ENCODE measurements at places on chromosomes 1 and 21.

DNA sequence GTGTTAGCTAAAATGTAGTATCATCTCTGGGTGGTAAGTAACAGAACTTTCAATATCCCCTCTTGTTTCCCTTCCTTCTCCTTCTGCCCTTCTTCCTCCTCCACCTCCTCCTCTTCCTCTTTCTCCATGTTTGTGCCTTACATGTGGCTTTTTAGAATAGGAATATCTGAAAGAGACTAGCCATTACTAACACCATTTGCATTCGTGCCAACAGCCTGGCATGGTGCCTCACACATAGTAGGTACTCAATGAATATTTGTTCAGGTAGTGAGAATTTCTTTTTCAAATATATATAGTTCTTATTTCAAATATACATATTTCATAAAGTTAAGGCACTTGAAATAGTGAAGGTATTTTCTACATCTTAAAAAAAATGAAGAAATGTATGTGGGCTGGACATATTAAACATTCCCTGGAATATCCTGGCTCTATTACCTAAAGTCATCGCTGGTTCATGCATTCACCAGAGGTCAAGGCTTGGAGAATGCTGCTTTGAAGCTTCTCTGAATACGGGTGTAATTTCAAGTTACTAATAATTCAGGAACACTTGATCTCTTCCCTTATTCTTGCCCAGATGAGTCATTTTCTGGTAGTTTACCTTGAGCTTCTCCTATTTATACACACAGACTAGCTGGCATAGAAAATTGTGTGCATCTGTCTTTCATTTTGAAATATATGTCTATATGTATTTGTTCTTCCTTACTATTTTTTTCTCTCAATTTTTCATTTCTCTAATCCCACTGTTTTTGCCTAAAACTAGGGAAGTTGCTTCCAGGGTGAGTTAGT, 319.4 kb downstream of the TGFB2 start:
- DNase-seq = no peak

GRCh38 chr1:14340002-14340785, 258.3 kb upstream of the KAZN start:
- no peak for DNase-seq

GRCh38 chr1:60448850-60449249, 375.3 kb upstream of the C1orf87 start:
- DNase-seq = no peak

GRCh38 chr1:17018849-17019248, 7.1 kb upstream of the ATP13A2 start:
- DNase-seq = no peak

- no peak for DNase-seq
These were observed 204.7 kb downstream of the ST6GALNAC3 start for GRCh38 chr1:76279101-76279748.

DNA sequence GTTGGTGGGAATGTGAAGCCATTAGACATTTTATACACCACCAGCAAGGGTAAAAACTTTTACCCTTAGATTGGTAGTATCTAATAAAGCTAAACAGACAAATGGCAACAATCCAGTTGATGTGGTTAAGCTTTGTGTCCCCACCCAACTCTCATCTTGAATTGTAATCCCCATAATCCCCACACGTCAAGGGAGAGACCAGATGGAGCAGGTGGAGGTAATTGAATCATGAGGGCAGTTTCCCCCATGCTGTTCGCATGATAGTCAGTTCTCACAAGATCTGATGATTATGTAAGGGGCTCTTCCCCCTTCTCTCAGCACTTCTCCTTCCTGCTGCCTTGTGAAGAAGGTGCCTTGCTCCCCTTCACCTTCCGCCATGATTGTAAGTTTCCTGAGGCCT, 602.3 kb downstream of the NUF2 start:
- no peak for DNase-seq

GRCh38 chr1:173269490-173270230, 62.5 kb upstream of the TNFSF4 start:
- no peak for DNase-seq

GRCh38 chr1:218592688-218593087, 247.6 kb downstream of the TGFB2 start:
- no peak for DNase-seq

GRCh38 chr1:67668660-67669059, 16.3 kb upstream of the GADD45A start:
- no peak for DNase-seq

- peak; percentile 87 for DNase-seq
These were observed 58.0 kb downstream of the NKAIN1 start for GRCh38 chr1:31181515-31182343.

DNA sequence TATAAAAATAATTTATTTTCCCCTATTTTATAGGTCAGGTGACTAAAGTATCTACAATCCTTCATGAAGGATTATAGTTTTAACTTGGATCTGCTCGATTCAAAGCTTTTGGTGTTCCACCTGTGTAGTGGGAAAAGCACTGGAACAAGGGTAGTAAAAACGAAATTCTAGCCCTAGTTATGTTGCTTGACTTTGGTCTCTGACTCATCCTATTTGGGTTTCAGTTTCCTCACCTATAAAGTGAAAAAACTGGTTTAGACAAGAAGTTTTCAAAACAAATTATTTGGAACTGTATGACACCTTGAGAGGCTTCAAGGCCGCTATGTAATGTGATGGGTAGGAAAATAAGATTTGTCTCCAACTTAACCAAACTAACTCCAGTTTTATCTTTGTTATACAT, 505.2 kb upstream of the ZRANB2 start:
- no peak for DNase-seq

GRCh38 chr1:234216116-234216703, 157.0 kb upstream of the COA6 start:
- no peak for DNase-seq

- DNase-seq = no peak
These were observed 16.2 kb downstream of the SDHC start for GRCh38 chr1:161330346-161330745.

DNA sequence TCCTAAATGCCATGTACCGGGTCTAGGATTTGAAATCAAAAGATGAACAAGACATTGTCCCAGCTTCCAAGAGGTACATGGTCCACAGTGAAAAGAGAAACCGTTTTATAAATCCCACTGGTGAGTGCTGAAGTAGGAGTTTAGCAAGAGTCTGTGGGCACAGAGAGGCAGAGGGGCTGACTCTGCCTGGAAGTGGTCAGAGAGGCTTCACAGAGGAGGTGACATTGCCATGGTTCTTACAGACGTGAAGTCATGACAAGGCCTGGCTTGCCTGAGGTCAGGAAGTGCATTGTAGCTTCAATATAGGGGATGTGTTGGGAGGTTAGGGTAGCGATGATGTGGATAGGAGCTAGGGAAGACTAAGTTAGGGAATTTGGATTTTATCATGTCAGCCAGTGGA, 28.4 kb downstream of the MAPKAPK2 start:
- DNase-seq = no peak

DNA sequence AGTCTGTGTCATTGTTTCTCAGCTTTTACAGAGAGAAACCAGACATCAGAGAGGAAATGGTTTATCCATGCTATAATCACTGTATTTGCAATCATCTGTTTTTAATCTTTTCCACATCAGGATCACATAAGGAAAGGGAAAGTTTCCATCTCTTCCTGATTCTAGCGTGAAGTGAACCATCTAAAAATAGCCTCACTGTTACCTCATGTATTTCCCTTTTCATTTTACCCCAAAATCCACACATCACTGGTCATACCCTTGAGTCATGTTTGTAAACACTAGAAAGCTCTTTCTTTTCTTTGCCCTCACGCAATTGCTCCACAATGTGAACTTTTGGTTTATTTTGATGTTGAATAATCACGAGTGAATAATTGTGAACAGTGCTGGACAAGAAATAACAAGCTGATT, 146.0 kb downstream of the PLA2G4A start:
- no peak for DNase-seq

GRCh38 chr1:65525266-65526048, 105.0 kb downstream of the LEPR start:
- peak; percentile 36 for DNase-seq

DNA sequence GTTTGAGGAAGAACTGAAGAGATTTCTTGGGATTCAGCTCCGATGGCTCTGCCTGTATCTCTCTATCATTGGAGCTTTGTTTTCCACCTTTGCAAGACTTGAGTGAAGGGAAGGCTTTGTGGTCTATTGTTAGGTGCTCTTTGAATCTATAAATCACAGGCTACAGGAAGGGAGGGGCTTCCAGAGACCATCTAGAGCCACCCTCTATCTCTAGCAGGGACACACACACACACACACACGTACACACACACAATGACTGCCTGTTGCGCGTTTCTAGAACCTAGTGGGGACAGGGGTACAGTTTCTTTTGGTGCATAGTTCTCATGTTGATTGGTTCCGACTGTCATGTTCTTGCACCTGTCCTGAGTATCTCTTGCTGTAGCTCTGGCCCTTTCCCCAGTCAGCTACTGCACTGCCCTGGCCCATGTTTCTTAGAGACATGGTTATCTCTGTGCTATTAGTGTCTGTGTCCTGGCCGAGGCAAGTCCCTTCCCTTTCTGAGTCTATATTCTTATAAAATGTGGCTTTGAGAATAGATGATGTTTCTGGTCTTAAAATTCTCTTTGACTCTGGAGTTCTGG, 60.7 kb downstream of the MAN1C1 start:
- no peak for DNase-seq

GRCh38 chr1:116291024-116291423, 82.0 kb upstream of the ATP1A1 start:
- DNase-seq = no peak

- no peak for DNase-seq
These were observed 125.5 kb downstream of the PTPN14 start for GRCh38 chr1:214425716-214426425.

- DNase-seq = no peak
These were observed 17.6 kb upstream of the AJAP1 start for GRCh38 chr1:4636644-4637380.

GRCh38 chr1:244339073-244339692, 112.5 kb downstream of the ADSS2 start:
- DNase-seq = no peak

GRCh38 chr1:110673197-110673701, 1.5 kb downstream of the KCNA3 start:
- no peak for DNase-seq

DNA sequence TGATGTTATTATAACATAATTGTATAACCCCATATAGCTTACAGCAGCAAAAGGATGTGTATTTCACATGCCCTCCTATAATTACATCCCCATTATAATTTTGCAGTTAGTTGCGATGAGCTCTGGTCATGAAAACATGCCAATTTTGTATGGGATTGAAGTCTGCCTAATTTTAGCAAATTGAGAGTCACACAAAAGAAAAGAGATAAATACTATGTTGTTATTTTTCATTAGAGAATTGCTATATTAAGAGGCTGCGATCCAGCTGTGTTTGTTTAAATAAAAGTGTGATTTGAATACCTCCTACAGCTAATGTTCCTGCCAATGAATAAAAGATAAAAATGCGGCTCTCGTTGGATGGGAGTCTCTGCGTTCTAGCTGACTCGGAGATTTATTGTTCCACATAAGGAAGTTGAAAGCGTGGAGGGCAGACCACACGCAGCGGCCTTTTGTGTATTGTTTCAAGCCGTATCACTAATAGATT, 461.0 kb upstream of the NFIA start:
- no peak for DNase-seq

GRCh38 chr1:228176024-228176395, 10.4 kb downstream of the IBA57 start:
- DNase-seq = no peak

GRCh38 chr1:241722947-241723346, 70.9 kb downstream of the WDR64 start:
- no peak for DNase-seq

DNA sequence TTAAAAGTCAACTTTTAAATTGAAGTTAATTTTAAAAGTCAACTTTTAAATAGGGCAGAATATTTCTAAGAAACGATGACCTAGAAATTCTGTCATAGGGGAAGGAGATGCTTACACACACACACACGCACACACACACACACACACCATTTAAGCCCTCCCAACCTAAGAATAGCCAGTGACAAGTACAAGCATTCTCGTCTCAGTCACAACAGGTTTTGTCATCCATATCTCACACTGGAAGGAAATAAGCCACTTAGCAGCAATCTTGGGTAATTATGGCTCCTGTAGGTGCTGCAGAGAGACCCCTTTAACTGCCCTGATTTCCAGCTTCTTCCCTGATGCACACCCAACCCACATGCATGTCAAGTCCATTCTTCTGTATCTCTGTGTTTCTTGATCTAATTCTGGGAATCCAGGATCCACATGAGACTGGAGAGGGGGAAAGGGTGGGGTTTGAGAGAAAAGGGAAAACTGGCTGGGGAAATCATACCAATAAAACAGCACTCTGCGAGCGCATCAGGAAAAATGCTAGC, 338.1 kb downstream of the PAPPA2 start:
- no peak for DNase-seq

DNA sequence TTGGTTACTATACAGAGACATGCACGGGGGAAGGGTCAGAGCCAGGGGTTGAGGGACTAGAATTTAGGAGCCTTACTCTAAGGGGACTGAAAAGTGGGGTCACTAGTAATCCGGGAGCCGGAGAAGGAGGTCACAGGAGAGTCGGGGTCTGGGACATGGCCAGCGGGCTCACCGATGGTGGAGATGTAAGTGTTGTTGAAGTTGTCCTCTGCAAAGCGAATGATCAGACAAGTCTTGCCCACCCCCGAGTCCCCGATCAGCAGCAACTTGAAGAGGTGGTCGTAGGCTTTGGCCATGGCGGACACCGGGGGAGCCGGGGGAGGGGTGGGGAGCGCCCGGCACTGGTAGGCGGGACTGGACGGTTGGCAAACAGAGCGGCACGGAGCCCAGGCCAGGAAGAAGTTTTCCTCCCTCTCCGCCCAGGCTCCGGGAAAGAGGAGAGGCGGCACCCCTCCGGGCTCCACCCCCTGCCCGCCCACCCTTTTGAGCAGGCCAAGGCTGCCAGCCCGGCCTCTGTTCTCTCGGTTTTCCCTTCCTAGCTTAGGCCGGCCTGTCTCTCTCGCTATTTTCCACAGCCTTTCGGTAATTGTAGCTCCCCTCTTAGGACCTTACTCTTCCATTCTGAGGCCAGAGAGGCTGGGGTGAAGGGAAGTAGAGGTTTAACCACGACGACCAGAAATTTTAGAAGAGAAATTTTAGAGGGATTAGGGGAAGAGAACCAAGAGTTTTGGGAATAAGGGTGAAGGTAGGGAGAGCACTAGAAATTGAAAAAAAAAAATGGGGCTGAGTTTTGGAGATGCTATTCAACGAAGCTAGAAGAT, at the start of gene RAB13:
RAB13 (minus strand) TSS at position 399 of the 821 bp plus-strand sequence; CDS start at position 296, 103 bp downstream.
- DNase-seq = peak; percentile 82

DNA sequence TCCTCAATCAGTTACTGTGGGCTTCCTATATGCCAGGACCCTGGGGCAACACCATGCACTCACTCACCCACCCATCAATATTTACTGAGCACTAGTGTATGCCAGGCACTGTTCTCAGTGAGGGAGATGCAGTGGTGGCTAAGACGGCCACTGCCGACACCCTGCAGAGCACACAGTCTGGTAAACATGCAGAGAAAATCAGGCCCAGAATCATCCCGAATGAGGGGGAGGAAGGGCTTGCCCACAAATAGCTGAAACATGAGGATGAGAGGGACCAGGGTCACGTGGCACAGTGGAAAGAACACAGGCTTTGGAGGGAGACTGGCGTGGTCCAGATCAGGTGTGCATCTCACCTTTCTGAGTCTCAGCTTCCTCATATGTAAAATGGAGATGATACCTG, 89.2 kb upstream of the IGSF21 start:
- no peak for DNase-seq

Measured in WTC11 (cell line).